Fibroblast of upper back skin (primary cell): ENCODE measurements at places on chromosomes 7 and 10.

DNA sequence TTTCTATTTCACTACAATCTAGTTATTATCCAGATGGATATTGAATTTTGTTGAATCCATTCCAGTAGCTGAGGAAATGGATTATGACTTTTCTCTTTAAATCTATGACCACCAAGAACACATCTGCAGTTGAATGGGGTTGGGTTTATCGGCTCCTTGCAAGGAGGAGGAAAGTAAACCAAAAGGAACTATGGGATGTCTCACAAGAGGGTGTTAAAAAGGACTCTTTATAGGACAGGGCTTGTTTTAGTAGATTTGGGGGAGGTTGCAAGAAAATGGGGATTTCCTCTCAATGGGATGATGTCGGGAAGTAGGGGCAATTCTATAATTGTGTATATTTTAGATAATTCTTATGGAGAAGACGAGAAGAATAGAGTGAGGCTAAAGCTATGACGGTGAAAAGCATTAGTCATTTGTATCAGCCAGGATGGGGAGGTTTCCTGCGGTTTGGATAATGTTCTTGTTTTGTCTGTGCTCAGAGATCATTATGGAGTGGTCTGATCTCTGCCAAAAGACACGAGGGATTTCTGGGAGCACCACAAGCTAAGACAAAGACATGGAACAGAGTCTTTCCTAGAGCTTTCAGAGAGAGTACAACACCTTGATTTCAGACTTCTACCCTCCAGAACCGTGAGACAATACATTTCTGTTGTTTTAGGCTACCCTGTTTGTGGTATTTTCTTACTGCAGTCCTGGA lies 5.3 kb upstream of the LRRC61 start:
- peak; percentile 80 for DNase-seq

GRCh38 chr10:58322835-58323209 lies 12.0 kb upstream of the UBE2D1 start:
- DNase-seq = no peak

GRCh38 chr7:72219500-72219899 lies 192.6 kb downstream of the CALN1 start:
- no peak for DNase-seq

DNA sequence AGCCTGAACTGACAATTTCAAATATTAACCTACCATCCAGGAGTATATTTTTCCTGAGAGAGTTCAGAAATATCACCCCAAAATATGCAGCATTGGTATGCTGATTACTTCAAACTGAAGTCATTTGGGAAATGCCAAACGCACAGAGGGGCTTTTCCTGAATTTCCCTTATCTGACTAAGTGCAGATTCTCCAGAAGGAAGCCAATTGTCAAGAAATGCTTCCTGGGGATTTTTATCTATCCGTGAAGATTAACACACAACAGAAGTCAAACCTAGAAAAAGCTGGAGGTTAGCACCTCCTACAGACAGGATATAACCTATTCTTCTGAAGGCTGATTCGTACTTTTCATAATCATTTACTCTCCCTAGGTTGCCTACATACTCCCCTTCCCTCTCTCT lies 91.0 kb downstream of the AKR1D1 start:
- no peak for DNase-seq

- DNase-seq = no peak
Measured at GRCh38 chr7:26629696-26630095, 234.7 kb downstream of the SKAP2 start.

- peak; percentile 93 for DNase-seq
Measured at GRCh38 chr7:37908221-37908788, 8.3 kb downstream of the SFRP4 start.

- peak; percentile 39 for DNase-seq
Measured at GRCh38 chr10:116385994-116386809, 41.4 kb upstream of the PNLIPRP3 start.

DNA sequence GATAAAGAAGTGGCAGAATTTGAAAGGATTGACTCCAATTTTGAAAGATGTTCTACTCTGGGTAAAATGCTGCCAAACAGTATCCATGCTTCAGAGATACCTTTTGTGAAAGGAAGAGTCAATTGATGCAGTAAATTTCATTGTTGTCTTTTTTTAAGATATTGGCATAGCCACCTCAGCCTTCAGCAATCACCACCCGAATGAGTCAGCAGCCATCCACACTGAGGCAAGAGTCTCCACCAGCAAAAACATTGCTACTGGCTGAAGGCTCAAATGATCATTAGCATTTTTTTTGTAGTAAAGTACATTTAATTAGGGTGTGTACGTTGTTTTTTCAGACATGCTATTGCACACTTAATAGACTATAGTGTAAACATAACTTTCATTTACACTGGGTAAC lies 31.7 kb upstream of the CYP26C1 start:
- peak; percentile 52 for DNase-seq

- DNase-seq = no peak
Measured at GRCh38 chr10:26690731-26691475, 6.6 kb upstream of the PDSS1 start.

DNA sequence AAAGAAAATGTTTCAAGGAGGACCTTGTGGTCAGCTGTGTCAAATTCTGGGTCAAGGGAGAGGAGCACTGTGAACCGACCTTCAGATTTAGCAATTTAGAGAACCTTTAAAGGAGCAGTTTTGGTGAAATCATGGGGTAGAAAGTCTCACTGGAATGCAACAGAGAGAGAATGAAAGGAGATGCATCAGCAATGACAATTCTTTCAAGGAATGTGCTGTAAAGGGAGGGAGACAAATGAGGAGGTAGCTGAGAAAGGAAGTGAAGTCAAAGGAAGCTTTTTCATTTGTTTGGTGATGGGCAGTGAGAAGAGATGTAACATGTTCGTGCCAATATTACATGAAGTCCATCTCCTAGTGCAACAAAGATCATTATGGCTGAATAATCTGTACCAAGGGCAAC lies 166.0 kb downstream of the TSPAN12 start:
- peak; percentile 8 for DNase-seq

- DNase-seq = peak; percentile 25
Measured at GRCh38 chr10:58178811-58179210, 88.9 kb downstream of the IPMK start.

DNA sequence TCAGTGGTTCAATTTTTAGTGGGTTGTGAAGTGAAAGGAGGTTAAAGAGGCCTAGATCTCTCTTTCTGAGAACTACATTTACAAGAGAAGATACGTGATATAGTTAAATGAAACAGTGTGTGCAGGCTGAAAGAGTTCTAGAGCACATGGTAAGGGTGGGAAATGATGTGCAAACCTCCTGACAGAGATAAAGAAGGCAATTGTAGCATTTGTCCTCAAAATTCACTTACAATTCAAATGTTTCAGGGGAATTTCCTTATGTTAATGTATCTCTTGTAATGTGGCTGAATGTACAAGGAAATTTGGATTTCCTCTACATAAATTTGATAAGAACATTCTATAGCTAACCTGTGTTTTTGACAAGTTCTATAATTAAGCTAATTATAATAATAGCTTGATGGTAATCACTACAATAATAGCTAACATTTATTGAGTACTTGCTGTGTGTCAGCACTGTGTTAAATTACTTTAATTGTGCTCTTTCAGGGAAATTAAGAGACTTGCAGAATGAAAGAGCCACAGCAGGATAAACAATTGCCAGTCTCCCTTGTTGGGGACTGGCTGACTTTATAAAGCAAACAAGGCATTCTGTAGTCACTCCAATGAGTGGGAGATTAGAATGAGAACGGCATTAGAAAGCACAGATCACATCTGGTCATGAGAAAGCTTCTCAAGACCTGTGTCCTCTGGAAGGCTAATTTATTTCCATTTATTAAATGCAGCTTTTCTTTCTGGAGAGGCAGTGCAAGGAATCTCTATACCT lies 139.7 kb upstream of the TMEM72 start:
- no peak for DNase-seq

DNA sequence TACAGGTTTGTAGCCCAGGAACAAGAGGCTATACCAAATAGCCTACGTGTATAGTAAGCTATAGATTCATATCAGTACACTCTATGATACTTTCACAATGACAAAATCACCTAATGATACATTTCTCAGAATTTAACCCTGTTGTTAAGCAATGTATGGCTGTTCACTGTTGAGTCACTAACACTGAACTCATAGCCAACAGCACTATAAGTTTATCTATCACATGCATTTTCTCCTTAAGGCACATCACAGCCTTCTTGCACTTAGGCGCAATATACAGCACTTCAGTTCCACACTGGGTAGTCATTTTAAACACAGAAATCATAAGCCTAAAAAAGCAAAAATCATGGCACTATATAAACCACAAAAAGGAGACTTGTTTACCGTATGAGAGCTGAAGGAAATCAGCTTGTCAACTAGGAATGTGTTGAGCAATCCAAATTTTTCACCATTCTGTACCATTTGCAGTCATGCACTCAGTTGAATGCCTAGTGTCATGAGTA lies 45.6 kb downstream of the ZNF438 start:
- DNase-seq = peak; percentile 51

GRCh38 chr7:22944022-22944421 lies 69.9 kb downstream of the HYCC1 start:
- DNase-seq = peak; percentile 56

- no peak for DNase-seq
Measured at GRCh38 chr7:136976504-136977251, 108.2 kb downstream of the CHRM2 start.

GRCh38 chr7:142776206-142776844 lies 5.6 kb downstream of the PRSS2 start:
- DNase-seq = peak; percentile 30

DNA sequence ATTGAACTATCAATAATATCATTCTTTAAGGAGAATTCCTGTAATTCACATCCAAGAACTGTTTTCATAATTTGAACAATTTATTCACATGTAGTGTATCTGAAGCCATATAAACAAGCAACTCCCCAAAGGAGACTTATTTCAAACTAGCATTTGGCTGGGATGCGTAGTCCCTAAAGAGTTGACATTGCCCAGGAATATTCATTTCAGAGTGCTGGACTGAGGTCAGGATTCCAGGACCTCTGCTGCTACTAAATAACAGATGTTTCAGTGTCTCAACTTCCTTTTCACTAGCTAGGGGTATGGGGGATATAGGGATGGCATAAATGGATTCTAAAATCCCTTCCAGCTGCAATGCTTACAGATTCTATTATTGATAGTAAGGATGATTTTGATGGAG lies 177.0 kb downstream of the TSPAN12 start:
- no peak for DNase-seq

DNA sequence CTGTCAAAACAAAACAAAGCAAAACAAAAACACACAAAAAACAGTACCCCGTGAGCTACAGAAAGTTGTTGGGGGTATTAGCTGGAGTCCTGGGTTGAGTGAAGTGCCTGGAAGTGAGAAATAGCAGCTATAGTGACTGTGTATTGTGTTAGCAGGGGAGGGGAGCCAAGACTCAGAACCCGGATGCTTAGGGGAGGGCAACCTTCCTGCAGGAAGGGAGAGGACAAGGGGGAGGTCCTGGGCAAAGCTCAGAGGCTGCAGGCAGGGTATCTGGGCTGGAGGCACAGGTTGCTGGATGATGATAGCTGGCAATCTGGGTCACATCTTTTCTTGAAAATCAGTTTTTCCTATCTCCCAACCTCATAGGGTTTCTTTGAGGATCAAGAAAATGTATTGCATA lies 75.8 kb upstream of the PARD3 start:
- no peak for DNase-seq

GRCh38 chr7:46291050-46291438 lies 370.0 kb upstream of the IGFBP3 start:
- DNase-seq = peak; percentile 67

- peak; percentile 28 for DNase-seq
Measured at GRCh38 chr7:91551377-91552175, 287.3 kb downstream of the FZD1 start.

GRCh38 chr7:94763268-94763667 lies 107.3 kb upstream of the SGCE start:
- DNase-seq = peak; percentile 90

GRCh38 chr7:37410305-37411229 lies 38.1 kb downstream of the ELMO1 start:
- no peak for DNase-seq

GRCh38 chr10:12597788-12598765 lies 248.7 kb downstream of the CAMK1D start:
- no peak for DNase-seq

DNA sequence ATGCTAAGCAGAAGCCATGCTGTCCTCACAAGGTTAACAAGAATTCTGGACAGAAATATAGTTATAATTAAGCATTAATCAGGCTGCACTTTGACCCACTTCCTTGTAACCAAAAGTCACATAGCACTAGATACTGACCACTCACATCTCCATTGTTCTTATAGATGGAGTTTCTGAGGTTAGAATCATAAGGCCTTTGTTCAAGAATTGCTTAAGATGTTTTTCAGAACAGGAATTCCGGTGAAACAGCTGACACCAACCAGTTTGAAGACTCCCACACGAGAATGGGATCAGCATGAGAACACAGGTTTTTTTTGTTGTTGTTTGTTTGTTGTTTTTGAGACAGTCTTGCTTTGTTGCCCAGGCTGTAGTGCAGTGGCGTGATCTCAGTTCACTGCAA lies 488.3 kb upstream of the NRP1 start:
- DNase-seq = no peak

DNA sequence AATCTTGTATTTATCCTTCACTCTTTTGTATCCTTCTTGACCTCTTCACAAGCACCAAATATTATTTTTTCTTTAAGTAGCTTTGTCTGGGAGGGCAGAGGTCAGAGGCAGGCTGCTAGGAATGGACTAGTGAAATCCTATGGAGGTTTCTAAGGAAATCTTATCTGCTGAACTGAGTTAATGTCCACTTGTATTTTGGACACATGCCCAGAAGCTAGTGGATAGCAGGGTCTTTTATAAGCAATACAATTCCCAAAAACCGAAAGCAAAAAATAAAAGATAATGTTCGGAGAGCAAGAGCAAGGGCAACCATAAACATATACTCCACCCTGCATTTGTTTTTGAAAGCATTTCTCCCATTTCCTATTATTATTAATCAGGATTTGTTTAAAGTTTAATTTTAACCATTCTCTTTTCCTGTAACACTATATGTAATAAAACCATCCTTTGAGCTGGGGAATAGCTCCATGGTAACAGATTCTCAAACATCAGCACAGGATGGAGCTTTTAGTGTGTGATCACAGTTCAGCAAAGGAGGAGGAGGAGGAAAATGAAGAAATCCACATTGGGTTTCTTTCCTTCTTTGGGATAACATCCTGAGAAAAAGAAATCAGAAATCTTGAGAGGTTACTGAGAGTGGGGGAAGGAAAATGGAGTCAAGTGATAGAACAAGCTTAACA lies 328.2 kb upstream of the LRRN3 start:
- no peak for DNase-seq

- peak; percentile 45 for DNase-seq
Measured at GRCh38 chr7:35596061-35596460, 98.9 kb downstream of the HERPUD2 start.

DNA sequence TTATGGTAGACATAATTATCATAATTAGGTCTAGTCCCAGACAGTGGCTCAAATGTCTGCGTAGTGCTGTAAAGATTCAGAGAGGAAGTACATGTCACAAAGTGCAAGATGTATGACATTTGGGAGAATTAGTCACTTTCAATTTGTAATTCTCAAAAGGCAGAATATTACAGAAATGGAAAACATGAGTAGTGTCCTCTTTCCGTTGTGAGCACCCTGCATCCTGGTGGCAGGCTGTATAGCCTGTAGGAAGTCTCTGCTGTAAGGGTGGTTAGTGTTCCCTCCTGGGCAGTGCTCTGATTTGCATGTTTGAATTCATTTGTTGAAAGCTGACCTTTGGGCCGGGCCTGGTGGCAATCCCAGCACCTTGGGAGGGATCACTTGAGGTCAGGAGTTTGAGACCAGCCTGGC lies 17.0 kb downstream of the CDK14 start:
- peak; percentile 37 for DNase-seq
